ENCODE measurements at places on chromosomes 5 and 9. TPM values are rescaled to one million over a fixed set of nuclear protein-coding genes. Genes with fewer than 3 reads are reported as not detected.

The SAXO1 gene
- not detected for total RNA-seq

DNA sequence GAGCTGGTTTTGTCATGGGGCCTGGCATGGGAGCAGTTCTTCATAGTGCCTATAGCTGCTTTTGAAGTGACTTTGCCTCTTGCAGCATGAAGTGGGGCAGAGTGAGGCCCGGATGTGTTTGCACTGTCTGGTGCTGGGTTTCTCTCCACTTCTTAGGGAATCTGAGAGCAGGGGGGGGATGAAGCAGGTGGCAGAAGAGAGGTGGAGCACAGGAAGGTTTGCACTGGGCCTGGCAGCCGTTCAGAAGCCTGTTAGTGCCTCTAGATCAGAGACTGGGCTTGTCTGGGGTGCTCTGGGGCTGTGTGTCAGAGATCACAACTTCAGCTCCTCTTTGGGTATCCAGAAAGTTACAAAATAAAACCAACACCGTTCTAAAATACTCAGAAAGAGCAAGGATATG is 18.4 kb downstream of the USP20 start:
- DNase-seq, result no peak

DNA sequence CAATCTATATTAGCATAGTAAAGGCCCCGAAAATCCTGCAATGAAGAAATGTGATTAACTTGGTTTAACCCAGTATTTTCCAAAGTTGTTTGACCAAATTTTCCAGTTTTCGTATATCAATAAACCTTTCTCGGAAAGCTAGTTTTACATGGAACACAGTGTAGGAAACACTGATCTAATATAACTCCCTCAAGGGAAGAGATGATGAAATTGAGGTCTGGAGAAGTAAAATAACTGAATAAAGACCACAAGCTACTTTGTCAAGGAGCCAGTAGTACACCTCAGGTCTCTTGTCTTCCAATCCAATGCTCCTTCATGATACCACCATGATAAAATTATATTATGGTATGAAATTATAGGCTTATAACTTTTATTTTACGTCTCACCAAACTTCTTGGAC is 118.1 kb upstream of the TARS1 start:
- no peak for DNase-seq

GRCh38 chr9:133558191-133559126 is 24.0 kb downstream of the ADAMTSL2 start:
- no peak for DNase-seq

GRCh38 chr5:175657593-175658271 is at the start of gene HRH2:
TSS of gene HRH2 (plus strand) at chr5:175658071. CDS start at chr5:175683234, 25,163 bp downstream.
- DNase-seq, result no peak

The LECT2 gene
- not detected for total RNA-seq

Measured in epithelial cell of proximal tubule (primary cell).